ENCODE measurements at places on chromosomes 6 and 20. TPM values are rescaled to one million over a fixed set of nuclear protein-coding genes. Genes with fewer than 3 reads are reported as not detected.

The THBD gene
- 235 TPM for total RNA-seq

The OOEP gene
- total RNA-seq, result not detected

The GHRH gene
- total RNA-seq, result not detected

GRCh38 chr6:123925842-123926399 is 122.3 kb downstream of the NKAIN2 start:
- H3K36me3 ChIP-seq, result no peaks in the 10 kb centered on the region
- no peak overlapping the region for H3K4me3 ChIP-seq
- no peak for DNase-seq
- H3K4me1 ChIP-seq, result no peaks in the 10 kb centered on the region
- H3K27ac ChIP-seq, result no peak overlapping the region

GRCh38 chr6:168908887-168909286 is 344.8 kb downstream of the THBS2 start:
- H3K27ac ChIP-seq, result no peak overlapping the region
- H3K4me1 ChIP-seq, result no peaks in the 10 kb centered on the region
- no peaks in the 10 kb centered on the region for H3K27me3 ChIP-seq
- DNase-seq, result no peak
- no peaks in the 10 kb centered on the region for H3K36me3 ChIP-seq

GRCh38 chr6:125836466-125836865 is 45.7 kb downstream of the NCOA7 start:
- no peak overlapping the region for H3K27ac ChIP-seq
- H3K4me1 ChIP-seq, result peaks cover 29% of the 10 kb centered on the region
- H3K4me3 ChIP-seq, result no peak overlapping the region

- H3K4me1 ChIP-seq, result no peaks in the 10 kb centered on the region
- no peak overlapping the region for H3K27ac ChIP-seq
- no peaks in the 10 kb centered on the region for H3K36me3 ChIP-seq
- H3K4me3 ChIP-seq, result no peak overlapping the region
Observed at GRCh38 chr6:155412335-155412734, 43.3 kb downstream of the NOX3 start.

GRCh38 chr6:15462717-15463525 is 199.9 kb downstream of the DTNBP1 start:
- no peaks in the 10 kb centered on the region for H3K36me3 ChIP-seq
- no peak overlapping the region for H3K4me3 ChIP-seq
- H3K27ac ChIP-seq, result no peak overlapping the region
- peaks cover 8% of the 10 kb centered on the region for H3K4me1 ChIP-seq
- H3K27me3 ChIP-seq, result no peaks in the 10 kb centered on the region
- no peak for DNase-seq

DNA sequence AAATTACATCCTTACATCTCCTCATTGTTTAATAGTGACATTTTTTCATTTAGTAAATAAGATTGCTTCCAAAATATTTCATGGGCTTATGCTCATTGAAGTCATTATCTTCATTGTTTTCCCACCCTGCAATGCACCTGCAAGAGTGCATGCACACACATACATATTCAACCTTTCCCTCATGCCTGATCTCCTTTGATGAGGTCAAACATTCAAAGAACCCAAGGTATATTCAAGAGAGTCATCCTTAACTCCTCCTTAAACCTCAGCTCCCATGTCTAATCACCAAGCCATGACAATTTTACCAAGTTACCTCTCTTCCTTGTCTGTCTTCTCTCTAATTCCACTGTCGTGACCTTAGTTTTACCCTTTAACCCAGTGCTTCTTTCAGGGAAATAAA is 56.5 kb downstream of the HIVEP2 start:
- H3K27me3 ChIP-seq, result no peaks in the 10 kb centered on the region
- DNase-seq, result no peak
- H3K27ac ChIP-seq, result no peak overlapping the region
- peaks cover 33% of the 10 kb centered on the region for H3K4me1 ChIP-seq

The FILIP1 gene
- 31.4 TPM for total RNA-seq

- H3K4me3 ChIP-seq, result peak overlapping the region; percentile 70
- H3K36me3 ChIP-seq, result no peaks in the 10 kb centered on the region
- H3K4me1 ChIP-seq, result peaks cover 40% of the 10 kb centered on the region
- H3K27ac ChIP-seq, result peak overlapping the region; percentile 98
- DNase-seq, result no peak
- no peaks in the 10 kb centered on the region for H3K27me3 ChIP-seq
Observed at GRCh38 chr6:42564506-42564825, 637 bp downstream of the UBR2 start.

- H3K36me3 ChIP-seq, result peaks cover 33% of the 10 kb centered on the region
- no peaks in the 10 kb centered on the region for H3K27me3 ChIP-seq
- DNase-seq, result no peak
- no peak overlapping the region for H3K4me3 ChIP-seq
- H3K4me1 ChIP-seq, result peaks cover 35% of the 10 kb centered on the region
Observed at GRCh38 chr6:35473075-35473849, 5.1 kb downstream of the RPL10A start.

The TREML1 gene
- not detected for total RNA-seq

DNA sequence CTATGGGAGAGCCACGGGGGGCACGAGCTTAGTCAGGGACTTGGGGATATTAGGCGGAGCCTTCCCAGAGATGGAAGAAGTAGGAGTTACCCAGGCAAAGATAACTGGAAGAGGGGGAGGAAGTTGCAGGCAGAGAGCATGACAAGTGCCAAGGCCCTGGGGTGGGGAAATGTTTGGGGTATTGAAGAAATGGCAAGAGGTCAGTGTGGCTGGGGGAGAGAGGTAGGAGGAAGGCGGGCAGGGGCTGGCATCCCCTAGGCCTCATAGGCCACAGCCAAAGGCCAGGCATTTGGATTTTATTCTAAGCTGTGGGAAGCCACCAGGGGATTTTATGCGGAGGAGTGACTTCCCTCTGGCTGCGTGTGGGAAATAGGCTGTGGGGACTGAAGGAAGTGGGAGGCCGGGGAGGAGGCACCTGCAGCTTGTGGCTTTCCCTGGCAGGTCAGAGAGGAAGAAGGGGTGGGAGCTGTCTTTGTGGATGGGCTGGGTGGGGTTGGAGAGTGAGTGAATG is 22.7 kb downstream of the SNAI1 start:
- H3K36me3 ChIP-seq, result no peaks in the 10 kb centered on the region
- H3K4me1 ChIP-seq, result no peaks in the 10 kb centered on the region

The FOXF2 gene
- 6.3 TPM for total RNA-seq

- DNase-seq, result no peak
- no peaks in the 10 kb centered on the region for H3K27me3 ChIP-seq
- no peaks in the 10 kb centered on the region for H3K4me1 ChIP-seq
Observed at GRCh38 chr6:77440206-77440976, 22.9 kb downstream of the HTR1B start.

DNA sequence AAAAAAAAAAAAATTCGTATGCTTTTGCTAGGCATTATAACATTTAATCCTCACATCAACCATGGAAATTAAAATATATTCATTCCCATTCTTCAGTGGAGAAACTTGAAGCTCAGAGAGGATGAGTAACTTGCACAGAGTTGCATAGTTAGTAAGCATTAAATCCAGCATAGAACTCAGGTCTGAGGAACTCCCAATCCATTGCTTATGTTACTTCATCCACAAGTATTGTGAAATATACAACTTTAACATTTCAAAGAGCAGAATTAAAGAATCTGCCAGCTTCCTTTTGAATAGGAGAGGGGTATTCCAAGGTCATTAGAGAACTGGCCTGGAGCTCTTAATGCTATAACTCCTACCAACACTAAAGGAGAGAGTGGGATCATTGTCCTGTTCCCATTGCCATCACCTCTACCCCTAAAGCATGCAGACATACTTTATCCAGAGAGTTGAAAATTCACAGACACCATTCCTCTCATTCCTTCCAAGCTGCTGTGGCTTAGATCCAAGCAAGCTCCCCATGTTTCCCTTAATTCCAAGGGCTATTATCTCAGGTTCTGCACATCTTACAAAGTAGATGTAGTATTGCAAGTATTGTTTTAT is 91.9 kb downstream of the FLRT3 start:
- H3K4me3 ChIP-seq, result no peak overlapping the region
- no peak for DNase-seq
- H3K27ac ChIP-seq, result no peak overlapping the region

- DNase-seq, result no peak
- no peaks in the 10 kb centered on the region for H3K36me3 ChIP-seq
- H3K27ac ChIP-seq, result no peak overlapping the region
- H3K27me3 ChIP-seq, result no peaks in the 10 kb centered on the region
Observed at GRCh38 chr6:44676246-44676790, 288.8 kb downstream of the CDC5L start.

DNA sequence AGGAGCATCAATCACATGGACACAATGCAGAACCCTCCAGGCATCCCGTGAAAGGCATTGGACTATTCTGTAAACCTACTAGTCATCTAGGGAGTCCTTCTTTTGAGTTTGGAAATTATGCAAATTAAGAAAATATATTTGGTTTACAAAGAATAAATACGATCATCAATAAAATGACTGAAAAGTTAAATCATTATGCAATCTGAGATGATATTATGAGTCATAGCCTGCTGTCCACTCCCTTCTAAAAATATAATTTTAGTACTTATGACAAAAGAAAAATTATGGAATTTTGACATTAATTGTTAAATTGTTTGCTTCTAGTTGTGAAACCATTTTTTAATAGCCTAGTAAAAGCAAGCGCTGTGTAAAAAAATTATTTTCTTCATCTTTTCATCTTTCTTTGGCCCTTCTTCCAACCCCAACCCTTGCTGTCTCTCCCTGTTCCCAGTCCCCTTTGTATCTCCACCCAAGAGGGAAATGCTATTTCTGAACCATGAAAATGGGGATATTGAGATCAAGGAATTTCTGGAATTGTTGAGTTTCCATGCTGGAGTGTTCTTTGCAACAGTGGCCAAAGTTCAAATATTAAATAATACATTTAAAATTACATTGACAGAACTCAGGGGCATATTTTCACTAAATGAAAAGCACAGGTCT is 599.8 kb downstream of the COL12A1 start:
- H3K27me3 ChIP-seq, result no peaks in the 10 kb centered on the region
- H3K27ac ChIP-seq, result no peak overlapping the region
- no peak overlapping the region for H3K4me3 ChIP-seq
- peaks cover 9% of the 10 kb centered on the region for H3K4me1 ChIP-seq
- H3K36me3 ChIP-seq, result no peaks in the 10 kb centered on the region
- DNase-seq, result no peak

GRCh38 chr20:3307078-3307477 is 68.1 kb upstream of the SLC4A11 start:
- peak overlapping the region; percentile 77 for H3K27ac ChIP-seq
- H3K4me3 ChIP-seq, result no peak overlapping the region
- no peaks in the 10 kb centered on the region for H3K4me1 ChIP-seq
- DNase-seq, result no peak

DNA sequence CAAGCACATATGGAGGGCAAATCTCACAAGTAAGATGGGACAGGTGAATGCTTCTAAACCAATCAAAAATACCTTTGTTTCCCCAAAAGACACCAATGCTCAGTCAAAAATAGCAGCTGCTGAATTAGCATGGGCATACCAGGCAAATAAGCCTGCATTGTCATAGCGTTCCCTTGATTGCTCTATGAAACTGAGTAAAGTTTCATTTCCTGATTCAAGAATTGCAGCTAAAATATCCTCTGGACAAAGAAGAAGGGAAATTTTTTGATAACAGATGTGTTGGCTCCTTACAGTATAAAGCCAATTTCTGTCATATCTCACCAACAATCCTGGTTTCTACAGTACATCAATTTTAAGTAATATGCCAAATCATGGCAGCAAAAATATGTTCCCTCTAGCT is 3.3 kb upstream of the TMEM14A start:
- no peak for DNase-seq
- H3K4me1 ChIP-seq, result peaks cover 32% of the 10 kb centered on the region
- H3K36me3 ChIP-seq, result no peaks in the 10 kb centered on the region
- no peak overlapping the region for H3K4me3 ChIP-seq
- H3K27ac ChIP-seq, result no peak overlapping the region

- H3K4me1 ChIP-seq, result no peaks in the 10 kb centered on the region
- no peak overlapping the region for H3K4me3 ChIP-seq
- no peak overlapping the region for H3K27ac ChIP-seq
- H3K36me3 ChIP-seq, result no peaks in the 10 kb centered on the region
Observed at GRCh38 chr6:139784222-139784769, 409.8 kb upstream of the CITED2 start.

The LY6G6F gene
- total RNA-seq, result 0.74 TPM

DNA sequence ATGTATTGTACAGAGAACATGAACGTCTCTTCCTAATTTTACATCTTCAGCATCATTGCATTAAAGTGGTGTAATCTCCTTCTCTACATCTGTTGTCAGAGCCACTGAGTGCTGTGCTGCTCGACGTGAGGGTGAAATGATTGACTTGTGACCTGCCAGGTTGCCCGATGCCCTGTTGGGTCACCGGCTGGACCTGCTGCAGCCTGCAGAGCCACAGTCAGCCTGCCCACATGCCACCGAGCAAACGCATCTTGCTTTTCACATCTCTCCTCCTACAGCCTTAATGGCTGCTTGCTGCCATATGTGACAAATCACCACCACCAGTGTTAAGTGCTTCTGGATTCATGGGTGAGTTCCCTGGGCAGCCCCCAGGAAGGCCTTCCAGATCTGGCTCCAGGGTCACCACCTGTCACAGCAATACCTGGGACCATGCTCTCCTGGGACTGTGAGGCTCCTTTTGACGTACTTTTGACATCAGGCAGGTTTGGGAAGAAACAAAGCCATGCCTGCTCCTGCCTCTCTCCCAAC is 80.3 kb downstream of the ASXL1 start:
- DNase-seq, result no peak
- no peaks in the 10 kb centered on the region for H3K4me1 ChIP-seq
- no peaks in the 10 kb centered on the region for H3K27me3 ChIP-seq
- H3K4me3 ChIP-seq, result no peak overlapping the region

GRCh38 chr20:19408971-19409370 is 196.5 kb downstream of the SLC24A3 start:
- no peaks in the 10 kb centered on the region for H3K27me3 ChIP-seq
- no peaks in the 10 kb centered on the region for H3K36me3 ChIP-seq
- no peaks in the 10 kb centered on the region for H3K4me1 ChIP-seq

The C6orf58 gene
- total RNA-seq, result not detected

The PSORS1C2 gene
- not detected for total RNA-seq

DNA sequence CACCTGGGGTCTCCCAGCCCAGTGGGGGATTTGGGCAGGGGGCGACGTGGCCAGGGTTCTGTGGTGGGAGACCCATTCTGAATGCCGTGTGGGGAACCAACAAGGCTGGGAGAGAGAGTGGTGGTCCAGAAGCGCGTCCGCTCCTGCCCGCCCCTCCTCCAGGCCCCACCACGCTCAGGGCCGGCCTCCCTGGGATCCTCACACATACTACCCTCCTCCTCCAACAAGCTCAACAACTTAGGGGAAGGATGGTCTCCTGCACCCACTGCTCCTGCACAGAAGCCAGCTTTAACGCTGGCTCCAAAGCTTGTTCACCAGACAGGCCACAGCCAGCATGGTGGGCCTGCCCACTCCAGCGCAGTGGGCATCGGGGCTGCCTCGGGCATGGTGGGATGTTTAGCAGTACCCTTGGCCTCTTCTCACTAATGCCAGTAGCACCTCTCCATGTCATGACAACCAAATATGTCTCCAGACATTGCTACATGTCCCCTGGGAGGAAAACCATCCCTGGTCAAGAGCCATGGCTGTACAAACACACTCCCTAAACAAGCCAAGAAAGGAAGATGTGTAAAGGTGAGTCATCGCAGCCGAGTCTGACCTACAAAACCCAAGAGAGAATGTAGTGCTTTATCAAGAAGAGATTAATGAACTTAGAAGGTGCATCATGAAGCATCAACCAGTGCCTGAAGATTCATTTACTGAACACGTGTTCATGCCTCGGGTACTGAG is 75.7 kb downstream of the BMP7 start:
- DNase-seq, result no peak
- no peak overlapping the region for H3K4me3 ChIP-seq
- H3K27ac ChIP-seq, result no peak overlapping the region
- H3K36me3 ChIP-seq, result no peaks in the 10 kb centered on the region

GRCh38 chr20:15475483-15475882 is 1097.8 kb downstream of the KIF16B start:
- H3K27me3 ChIP-seq, result no peaks in the 10 kb centered on the region
- H3K27ac ChIP-seq, result no peak overlapping the region
- no peak overlapping the region for H3K4me3 ChIP-seq

All from upper lobe of left lung (tissue), 6 donors.